SK-N-SH (cell line): ENCODE measurements at places on chromosomes 13 and 19. TPM values are rescaled to one million over a fixed set of nuclear protein-coding genes. Genes with fewer than 3 reads are reported as not detected.

- H3K4me1 ChIP-seq, result no peaks in the 10 kb centered on the region
- H3K27ac ChIP-seq, result no peak overlapping the region
- DNase-seq, result no peak
- no peaks in the 10 kb centered on the region for H3K27me3 ChIP-seq
Observed at GRCh38 chr13:49838989-49839388, 46.5 kb upstream of the KPNA3 start.

- DNase-seq, result no peak
- H3K36me3 ChIP-seq, result peaks cover 35% of the 10 kb centered on the region
- no peaks in the 10 kb centered on the region; the same call in 1 of the 2 replicates for H3K4me1 ChIP-seq
- H3K27me3 ChIP-seq, result no peaks in the 10 kb centered on the region
- H3K27ac ChIP-seq, result peak overlapping the region; percentile 74; the same call in 1 of the 2 replicates
- no peak overlapping the region for H3K4me3 ChIP-seq
Observed at GRCh38 chr13:49733181-49733951, 42.1 kb upstream of the EBPL start.

The HSPB6 gene
- 0.10 and 0.43 TPM in 2 replicates for polyA plus RNA-seq

The TNFSF13B gene
- 0.03 and 0.26 TPM in 2 replicates for polyA plus RNA-seq

The DLL3 gene
- 4.7 and 4.8 TPM in 2 replicates for polyA plus RNA-seq

The CPAMD8 gene
- polyA plus RNA-seq, result 1.0 and 1.2 TPM in 2 replicates

- H3K27me3 ChIP-seq, result no peaks in the 10 kb centered on the region
- H3K27ac ChIP-seq, result no peak overlapping the region
- peak overlapping the region; percentile 61; the same call in 1 of the 2 replicates for H3K4me3 ChIP-seq
- DNase-seq, result peak; percentile 27
- H3K36me3 ChIP-seq, result no peaks in the 10 kb centered on the region
Observed at GRCh38 chr19:53131727-53132126, 983 bp downstream of the ZNF415 start.

GRCh38 chr13:40105231-40105630 is 449.8 kb downstream of the COG6 start:
- DNase-seq, result no peak
- H3K27me3 ChIP-seq, result no peaks in the 10 kb centered on the region
- H3K4me1 ChIP-seq, result no peaks in the 10 kb centered on the region
- no peak overlapping the region for H3K27ac ChIP-seq
- H3K4me3 ChIP-seq, result no peak overlapping the region

DNA sequence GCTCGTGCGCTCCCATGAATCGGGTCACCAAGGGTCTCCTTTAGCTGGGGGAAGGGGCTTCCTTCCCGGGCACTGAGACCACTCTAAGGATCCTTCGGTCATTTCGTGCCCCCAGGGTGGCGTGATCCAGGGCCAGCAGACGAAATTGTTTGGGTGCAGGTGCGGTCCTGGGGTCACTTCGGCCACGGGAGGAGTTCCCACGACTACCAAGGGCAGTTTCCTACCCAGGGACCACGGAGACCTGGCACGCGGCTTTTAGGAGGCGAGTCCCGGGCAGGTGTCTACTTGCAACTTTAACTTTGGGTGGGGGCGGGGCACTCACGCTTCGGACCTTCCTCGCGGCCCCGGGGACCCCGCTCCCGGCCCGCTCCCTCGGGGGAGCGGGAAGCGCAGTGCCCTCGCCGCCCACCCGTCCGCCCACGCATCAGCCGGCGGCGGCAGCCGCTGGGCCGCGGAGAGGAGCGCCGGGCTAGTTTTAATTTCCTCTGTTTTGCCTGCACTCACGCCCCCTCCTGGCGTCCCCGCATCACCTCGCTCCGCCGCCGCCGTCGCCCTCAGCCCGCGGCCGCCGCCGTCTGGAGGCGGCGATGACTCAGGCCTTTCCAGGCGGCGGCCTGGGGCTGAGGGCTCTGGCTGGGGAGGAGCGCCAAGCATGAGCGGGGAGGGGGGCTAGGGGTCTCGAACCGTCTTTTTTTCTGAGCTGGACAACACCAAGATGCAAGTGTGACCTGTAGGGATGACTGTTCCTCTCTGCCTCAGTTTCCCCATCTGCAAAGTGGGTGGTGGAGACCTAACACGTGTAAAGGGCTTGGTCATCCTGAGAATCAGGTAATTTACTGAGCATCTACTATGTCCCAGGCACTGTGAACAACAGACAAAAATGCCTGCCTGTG is 21.8 kb downstream of the OLFM2 start:
- H3K4me3 ChIP-seq, result peak overlapping the region; percentile 52
- peak overlapping the region; percentile 54 for H3K27ac ChIP-seq
- H3K4me1 ChIP-seq, result no peaks in the 10 kb centered on the region
- no peaks in the 10 kb centered on the region for H3K27me3 ChIP-seq

DNA sequence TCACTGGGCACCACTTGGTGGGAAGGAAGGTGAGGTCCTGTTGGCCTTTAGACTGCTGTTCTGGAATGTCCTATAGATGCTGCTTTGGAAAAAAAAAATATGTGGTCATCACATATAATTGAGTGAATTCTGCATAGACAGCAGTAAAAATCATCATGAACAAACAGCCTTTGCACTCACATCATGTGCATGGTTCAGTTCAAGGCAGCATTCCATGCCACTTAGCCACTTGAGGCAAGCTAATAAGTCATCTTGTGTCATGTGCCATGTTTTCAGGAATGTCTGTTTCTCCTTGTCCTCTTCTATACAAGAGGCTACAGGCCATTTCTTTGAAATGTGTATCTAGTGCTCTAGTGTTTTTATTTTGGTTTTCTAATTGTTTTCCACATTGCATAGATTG is 43.9 kb upstream of the TSC22D1 start:
- no peaks in the 10 kb centered on the region for H3K36me3 ChIP-seq
- H3K4me3 ChIP-seq, result no peak overlapping the region
- peaks cover 6% of the 10 kb centered on the region; the same call in 1 of the 2 replicates for H3K4me1 ChIP-seq
- H3K27ac ChIP-seq, result 0 out of 2 replicates have a peak overlapping the region, but pooled peaks have one; percentile 34
- no peak for DNase-seq

The CD177 gene
- 0.54 and 0.88 TPM in 2 replicates for polyA plus RNA-seq

The TMPRSS9 gene
- polyA plus RNA-seq, result not detected in 2 replicates

- H3K4me3 ChIP-seq, result no peak overlapping the region
- H3K27ac ChIP-seq, result no peak overlapping the region
- DNase-seq, result no peak
- H3K4me1 ChIP-seq, result no peaks in the 10 kb centered on the region; the same call in 1 of the 2 replicates
- no peaks in the 10 kb centered on the region for H3K36me3 ChIP-seq
Observed at GRCh38 chr19:46461537-46461936, 9.8 kb downstream of the PNMA8A start.

The MLNR gene
- not detected in 2 replicates for polyA plus RNA-seq

DNA sequence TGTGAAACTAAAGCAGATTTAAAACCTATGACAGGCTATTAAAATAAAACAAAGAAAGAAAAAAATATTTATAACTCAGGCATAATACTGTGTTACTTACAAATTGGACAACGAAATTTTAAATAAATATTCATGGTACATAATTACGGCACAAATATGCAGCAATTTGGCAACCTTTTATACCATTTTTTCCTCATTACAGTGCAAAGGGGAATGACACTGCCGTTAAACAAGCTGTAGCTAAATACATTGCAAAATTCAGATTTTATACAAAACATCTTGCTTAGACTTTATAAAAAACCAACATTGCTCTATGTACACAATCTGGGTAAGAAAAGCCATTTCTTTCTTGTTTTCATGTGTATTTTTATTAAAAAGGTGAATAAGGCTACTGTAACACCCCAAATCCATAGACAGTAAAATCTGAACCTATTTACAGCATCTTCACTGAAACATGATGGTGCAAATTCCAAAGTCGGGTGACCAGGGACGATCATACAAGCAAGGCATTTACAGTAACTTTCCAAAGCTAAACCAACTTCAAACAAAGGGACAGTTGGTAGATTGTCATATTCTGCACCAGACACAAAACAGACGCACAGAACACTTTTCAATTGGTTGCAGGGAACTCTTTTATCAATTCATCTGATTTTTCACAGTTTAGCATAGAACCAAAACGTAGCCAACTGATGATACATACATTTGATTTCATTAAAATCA is 45.5 kb downstream of the EFNB2 start:
- H3K27ac ChIP-seq, result no peak overlapping the region
- no peaks in the 10 kb centered on the region for H3K27me3 ChIP-seq
- DNase-seq, result peak; percentile 30
- H3K4me1 ChIP-seq, result no peaks in the 10 kb centered on the region
- peaks cover 32% of the 10 kb centered on the region for H3K36me3 ChIP-seq

The STXBP2 gene
- 1.3 and 4.7 TPM in 2 replicates for polyA plus RNA-seq

DNA sequence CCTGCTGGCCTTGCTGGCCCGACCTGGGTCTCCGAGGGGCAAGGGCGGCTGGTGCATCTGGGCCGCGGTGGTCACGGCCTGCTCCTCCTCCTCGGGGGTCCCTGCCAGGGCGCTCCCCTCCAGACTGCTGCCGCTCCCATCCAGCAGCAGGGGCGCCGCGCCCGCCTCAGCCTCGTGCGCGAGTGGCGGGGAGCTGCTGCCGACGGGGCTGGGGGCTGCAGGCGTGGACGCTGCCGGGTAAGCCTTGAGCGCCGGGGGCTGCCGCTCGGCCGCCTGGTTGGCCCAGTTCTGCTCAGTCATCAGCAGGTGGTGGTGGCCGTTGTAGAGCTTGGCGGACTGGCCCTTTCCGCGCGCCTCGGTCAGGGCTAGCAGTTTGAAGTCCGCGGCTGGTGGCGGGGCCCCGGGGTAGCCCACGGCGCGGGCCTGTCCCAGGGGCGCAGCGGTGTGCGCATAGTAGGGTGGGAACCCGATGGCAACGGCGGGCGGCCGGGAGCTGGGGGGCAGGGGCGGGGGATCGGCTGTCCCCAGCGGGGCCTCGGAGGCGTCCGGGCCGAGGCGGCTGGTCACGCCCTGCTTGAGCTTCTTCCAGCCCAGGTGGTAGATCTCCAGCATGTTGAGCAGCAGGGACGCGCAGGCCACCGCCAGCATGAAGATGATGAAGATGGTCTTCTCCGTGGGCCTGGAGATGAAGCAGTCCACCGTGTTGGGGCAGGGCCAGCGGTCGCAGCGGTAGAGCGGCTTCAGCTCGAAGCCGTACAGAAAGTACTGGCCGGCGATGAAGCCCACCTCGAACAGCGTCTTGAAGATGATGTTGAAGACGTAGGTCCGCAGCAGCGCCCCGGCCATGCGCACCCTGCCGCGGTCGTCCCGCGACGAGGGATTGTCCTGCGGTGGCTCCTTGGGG is 18.6 kb downstream of the GJA3 start:
- H3K27ac ChIP-seq, result no peak overlapping the region
- H3K27me3 ChIP-seq, result peaks cover 90% of the 10 kb centered on the region
- peak; percentile 48 for DNase-seq
- peaks cover 4% of the 10 kb centered on the region; the same call in 1 of the 2 replicates for H3K4me1 ChIP-seq
- no peaks in the 10 kb centered on the region for H3K36me3 ChIP-seq
- no peak overlapping the region; the same call in 1 of the 2 replicates for H3K4me3 ChIP-seq

DNA sequence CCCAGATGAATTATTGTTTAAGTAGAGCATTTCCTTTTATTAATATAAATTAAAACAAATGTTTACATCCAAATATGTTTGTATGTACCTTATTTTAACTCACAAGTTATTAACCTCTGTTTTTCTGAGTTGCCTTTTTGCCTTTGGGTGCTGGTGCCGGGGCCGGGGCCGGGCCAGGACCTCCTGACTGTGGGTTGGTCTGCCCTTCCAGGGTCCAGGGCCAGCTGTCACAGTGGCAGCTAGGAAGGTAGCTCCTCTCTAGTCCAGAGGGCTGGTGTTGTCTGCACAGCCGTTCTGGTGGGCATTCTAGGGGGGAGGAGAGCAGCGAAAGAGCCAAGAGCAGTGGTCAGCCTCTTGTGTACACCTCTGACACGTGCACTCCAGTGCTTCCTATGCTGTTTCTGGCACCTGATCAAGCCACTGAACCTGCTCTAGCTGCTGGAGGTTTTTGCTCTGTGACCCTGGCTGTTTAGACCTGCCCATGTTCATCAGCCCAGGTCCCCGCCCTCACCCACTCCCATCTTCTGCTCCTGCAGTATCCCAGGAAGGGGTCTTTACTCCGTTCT is 2.0 kb upstream of the UBA2 start:
- H3K27ac ChIP-seq, result no peak overlapping the region
- H3K36me3 ChIP-seq, result peaks cover 6% of the 10 kb centered on the region; the same call in 1 of the 2 replicates
- no peak overlapping the region for H3K4me3 ChIP-seq
- peaks cover 9% of the 10 kb centered on the region for H3K4me1 ChIP-seq
- DNase-seq, result no peak
- no peaks in the 10 kb centered on the region for H3K27me3 ChIP-seq

DNA sequence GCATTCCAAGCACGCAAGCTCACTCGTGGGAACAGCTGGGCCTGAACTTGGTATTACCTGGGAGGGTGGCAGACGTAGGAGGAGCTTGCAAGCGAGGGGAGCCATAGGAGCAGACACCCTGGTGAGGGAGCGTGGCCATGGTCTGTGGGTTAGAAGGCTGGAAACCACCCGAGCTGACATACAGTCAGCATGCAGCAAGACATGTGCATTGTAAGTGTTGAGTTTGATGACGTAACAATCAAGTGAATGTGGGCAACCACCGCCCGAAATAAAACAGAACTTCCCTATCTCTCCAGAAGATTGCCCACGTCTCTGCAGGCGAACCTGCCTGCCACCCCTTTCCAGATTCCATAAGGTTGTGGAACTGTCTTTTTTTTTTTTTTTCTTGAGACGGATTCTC is 26.8 kb downstream of the UBXN6 start:
- H3K4me1 ChIP-seq, result no peaks in the 10 kb centered on the region
- DNase-seq, result no peak
- H3K4me3 ChIP-seq, result no peak overlapping the region
- H3K36me3 ChIP-seq, result no peaks in the 10 kb centered on the region
- H3K27me3 ChIP-seq, result no peaks in the 10 kb centered on the region
- no peak overlapping the region for H3K27ac ChIP-seq

- H3K4me3 ChIP-seq, result no peak overlapping the region
- no peaks in the 10 kb centered on the region for H3K4me1 ChIP-seq
- no peaks in the 10 kb centered on the region for H3K27me3 ChIP-seq
Observed at GRCh38 chr13:24131749-24132148, 28.8 kb upstream of the SPATA13 start.

DNA sequence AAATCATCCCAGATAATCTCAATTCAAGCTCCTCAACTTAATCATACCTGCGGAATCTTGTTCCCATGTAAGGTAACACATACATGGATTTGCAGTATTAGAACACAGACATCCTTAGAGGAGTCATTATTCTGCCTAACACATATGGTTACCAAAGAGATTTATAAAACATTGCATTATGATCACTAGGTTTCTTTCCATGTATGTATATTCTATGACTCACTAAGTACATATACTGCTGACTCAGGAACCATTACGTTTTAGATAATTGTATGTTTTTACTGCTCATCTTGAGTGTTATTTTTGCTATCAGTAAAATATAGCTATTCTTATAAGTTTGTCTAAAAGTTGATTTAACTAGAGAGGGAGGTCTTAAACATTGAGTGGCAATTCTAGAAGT is 182.9 kb downstream of the SLITRK6 start:
- H3K36me3 ChIP-seq, result no peaks in the 10 kb centered on the region
- no peaks in the 10 kb centered on the region for H3K27me3 ChIP-seq
- no peak overlapping the region for H3K4me3 ChIP-seq
- no peak for DNase-seq
- no peaks in the 10 kb centered on the region for H3K4me1 ChIP-seq
